Activated CD8-positive, alpha-beta memory T cell treated with anti-CD3 and anti-CD28 coated beads, Interleukin-2, amount 50 U/mL, for 4 hours (primary cell): ENCODE measurements at places on chromosomes 1 and 21.

- no peak for DNase-seq
These were observed 344.6 kb downstream of the RYR2 start for GRCh38 chr1:237386362-237387143.

- DNase-seq, result no peak
These were observed 9.8 kb downstream of the COL8A2 start for GRCh38 chr1:36115200-36115669.

- no peak for DNase-seq
These were observed 16.7 kb upstream of the TUT4 start for GRCh38 chr1:52569449-52570210.

GRCh38 chr1:162835157-162835899 is 25.6 kb downstream of the CCDC190 start:
- no peak for DNase-seq

GRCh38 chr1:206489980-206490770 is 17.2 kb upstream of the RASSF5 start:
- peak; percentile 78 for DNase-seq

DNA sequence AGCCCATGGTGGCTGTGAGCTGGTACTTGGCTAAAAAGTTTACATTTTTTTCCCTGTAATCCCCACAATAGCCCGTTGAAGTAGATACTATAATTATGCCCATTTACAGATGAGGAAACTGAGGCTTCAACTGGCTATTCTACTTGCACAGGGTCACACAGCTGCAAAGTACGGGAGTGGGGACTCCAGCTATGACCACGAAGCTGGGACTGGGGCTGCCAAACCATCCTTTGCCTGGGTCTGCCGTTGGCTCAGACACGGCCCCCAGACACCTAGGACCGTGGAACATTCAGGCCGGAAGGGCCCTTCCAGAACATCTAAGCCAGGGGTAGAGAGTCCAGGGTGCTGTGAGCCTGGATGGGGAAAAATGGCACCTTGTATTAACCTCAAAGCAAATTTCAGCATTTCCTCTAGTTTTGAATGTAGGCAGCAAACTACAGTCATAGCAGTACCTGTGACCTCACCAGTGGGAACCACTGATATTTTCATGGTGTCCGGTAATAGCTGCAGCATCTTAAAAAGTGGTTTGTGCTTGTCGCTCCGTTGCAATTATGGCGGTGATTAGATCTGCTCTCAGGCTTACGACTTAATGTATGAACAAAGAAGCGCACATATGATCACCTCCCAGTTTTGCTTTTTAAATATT is 4.3 kb downstream of the TP73 start:
- no peak for DNase-seq

DNA sequence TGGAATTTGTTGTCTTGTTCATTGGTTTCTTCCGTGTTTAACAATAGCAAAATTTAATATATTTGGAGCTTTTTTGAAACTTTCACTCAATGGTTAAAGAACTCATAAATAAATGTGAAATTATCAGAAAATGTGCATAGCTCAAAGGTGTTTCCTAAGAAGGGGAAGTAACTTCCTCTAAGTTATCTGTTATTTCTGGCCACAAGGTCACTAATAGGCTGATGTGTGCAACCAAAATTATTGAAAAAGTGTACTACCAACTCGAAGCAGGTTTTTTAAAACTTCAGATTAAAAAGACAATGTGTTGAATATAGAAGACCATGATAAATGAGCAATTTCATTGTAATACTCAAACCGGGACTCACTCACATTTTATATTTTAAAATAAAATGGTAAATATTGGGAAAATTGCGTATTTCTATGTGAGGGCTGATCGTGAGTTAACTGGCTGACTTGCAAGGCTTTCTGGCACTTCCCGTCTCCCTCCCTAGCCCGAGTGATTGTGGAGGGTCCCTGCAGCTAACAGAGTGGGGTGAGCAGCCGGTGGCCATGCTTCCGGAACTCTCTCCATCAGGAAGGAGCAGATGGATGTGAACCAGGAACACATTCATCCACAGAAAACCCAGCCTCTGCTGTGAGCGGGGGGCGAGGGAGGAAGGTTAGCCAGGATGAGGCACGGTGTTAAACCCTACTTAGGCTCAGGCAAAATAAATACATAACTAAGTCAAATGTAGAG is 96.9 kb downstream of the ERG start:
- no peak for DNase-seq

DNA sequence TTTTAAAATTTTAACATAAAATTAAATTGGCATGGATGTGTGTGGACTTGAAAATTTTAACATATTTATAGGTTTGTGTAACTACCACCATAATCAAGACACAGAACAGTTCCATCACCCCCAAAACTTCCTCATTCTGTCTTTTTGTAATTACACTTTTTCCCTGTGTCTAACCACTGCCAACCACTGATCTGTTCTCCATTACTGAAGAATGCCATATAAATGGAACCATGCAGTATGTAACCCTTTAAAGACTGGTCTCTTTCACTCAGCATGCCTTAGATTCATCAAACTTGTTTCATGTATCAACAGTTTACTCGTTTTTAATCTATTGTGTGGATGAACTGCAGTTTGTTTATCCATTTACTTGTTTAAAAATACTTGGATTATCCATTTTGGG is 13.0 kb upstream of the AHCYL1 start:
- DNase-seq, result no peak

DNA sequence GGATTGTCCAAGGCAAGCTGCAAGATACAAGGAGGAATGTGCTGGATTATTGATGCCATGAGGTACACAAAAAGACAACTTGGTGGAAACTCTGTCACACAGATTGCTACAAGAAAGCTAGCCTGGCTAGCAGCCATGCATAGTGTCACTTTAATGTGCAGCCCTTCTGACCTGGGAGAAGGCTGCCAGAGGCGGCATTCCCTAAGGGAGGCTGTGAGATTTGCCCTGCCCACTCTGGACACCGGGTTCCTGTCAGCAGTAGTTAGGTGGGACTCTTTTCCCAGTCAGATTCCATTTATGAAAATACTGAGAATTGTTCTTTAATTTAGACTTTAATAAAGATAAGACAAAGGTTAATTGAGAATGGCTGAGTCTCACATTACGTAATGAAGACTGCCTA is 47.8 kb upstream of the SYT6 start:
- DNase-seq, result no peak

- no peak for DNase-seq
These were observed 38.3 kb downstream of the GPA33 start for GRCh38 chr1:167051907-167052306.

GRCh38 chr1:12342401-12343003 is 112.7 kb downstream of the VPS13D start:
- no peak for DNase-seq

GRCh38 chr1:62318320-62318755 is 896 bp downstream of the KANK4 start:
- no peak for DNase-seq

GRCh38 chr1:186531561-186532165 is 70.7 kb upstream of the PDC start:
- no peak for DNase-seq

DNA sequence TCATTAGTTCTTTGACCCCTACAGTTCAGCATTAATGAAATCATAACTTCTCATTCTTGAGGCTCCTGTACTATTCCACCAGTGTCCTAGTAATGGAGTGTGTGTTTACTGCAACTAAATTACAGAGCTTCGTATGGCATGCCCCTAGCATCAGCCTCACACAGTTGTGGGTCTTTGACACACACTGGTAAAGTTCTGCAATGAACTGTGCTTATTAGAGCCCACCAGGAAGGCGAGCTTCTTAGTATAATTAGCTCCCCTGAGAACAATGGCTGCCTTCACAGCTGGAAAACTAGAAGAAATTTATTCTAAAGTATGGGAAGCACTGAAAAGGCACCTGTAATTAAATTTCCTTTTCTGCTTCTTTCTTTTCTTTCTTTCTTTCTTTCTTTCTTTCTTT is 251.1 kb upstream of the RGS18 start:
- DNase-seq, result no peak

GRCh38 chr21:30354308-30355005 is 6.1 kb upstream of the KRTAP23-1 start:
- DNase-seq, result no peak

- DNase-seq, result no peak
These were observed 18.1 kb downstream of the TADA1 start for GRCh38 chr1:166857995-166858394.

GRCh38 chr21:27379354-27379753 is 412.5 kb upstream of the ADAMTS5 start:
- no peak for DNase-seq

- DNase-seq, result no peak
These were observed 32.3 kb downstream of the VWA5B1 start for GRCh38 chr1:20322825-20323612.

DNA sequence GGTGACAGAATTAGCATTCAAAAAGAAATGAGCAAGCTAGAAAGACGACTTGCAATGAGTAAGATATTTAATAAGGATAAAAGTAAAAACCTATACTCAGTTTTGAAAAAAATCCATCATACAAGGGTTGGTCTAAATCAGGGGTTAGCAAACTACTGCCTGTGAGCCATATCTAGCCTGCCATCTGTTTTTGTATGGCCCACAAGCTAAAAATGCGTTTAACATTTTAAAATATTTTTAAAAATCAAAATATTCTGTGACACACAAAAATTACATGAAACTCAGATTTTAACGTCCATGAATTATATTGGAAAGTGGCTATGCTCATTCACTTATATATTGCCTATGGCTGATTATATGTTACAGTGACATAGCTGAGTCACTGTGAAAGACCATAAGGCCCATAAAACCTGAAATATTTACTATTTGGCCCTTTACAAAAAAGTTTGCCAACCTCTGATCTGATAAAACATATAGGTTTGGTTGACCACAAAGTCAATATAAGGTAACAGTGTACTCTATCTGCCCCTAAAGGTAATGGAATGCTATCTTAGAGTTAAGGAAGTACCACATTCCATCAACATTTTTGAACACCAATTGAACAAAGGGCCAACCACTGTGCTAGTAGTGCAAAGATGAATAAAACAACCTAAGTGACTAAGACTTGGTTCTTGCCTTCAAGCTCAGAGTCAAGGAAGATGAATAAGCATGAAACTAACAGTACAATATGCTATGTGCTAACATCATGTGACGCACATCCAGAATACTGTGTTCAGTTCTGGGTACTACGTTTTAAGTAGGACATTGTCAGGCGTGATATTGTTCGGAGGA is 3.2 kb downstream of the IFT25 start:
- DNase-seq, result no peak

- no peak for DNase-seq
These were observed 37.9 kb downstream of the LRRIQ3 start for GRCh38 chr1:74160046-74160445.

DNA sequence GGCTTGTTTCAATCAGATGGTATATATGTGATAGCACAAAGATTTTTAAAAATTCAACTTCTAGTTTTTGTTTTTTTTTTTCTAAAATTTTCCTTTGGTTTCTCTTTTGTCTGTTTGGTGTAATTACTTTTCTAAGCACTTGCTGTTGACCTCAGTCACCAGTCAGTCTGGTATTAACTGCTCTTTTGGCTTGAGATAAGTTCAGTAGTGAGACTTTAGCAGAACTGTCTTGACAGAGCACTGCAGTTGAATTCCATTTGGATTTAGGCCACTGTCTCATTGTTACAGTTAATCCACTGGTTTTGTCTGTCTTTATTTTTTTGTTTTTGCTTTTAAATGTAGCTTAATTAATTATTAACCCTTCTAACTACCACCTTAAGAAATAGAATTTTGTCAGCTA is 36.2 kb downstream of the OSBPL9 start:
- DNase-seq, result no peak

DNA sequence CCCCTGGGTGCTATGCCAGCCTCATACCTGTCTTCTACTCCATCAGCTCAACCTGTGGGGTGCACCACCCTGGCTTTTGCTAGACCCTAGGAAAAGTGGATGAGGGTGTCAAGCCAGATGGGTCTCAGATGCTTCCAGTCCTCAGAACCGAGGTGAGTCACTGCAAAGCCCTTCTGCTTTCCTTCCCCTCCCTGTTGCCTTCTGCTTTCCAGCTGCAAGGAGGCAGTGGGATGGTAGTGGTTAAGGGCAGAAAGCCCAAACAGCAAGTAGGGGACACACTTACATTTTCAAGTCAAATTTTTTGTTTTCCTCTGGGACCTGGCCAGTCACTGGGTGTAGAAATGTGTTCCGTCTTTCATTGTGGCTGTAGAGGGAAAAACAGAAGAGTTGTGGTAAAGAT is 60.7 kb upstream of the GOLT1A start:
- DNase-seq, result no peak

GRCh38 chr21:41769521-41769920 is 2.7 kb upstream of the RIPK4 start:
- no peak for DNase-seq

DNA sequence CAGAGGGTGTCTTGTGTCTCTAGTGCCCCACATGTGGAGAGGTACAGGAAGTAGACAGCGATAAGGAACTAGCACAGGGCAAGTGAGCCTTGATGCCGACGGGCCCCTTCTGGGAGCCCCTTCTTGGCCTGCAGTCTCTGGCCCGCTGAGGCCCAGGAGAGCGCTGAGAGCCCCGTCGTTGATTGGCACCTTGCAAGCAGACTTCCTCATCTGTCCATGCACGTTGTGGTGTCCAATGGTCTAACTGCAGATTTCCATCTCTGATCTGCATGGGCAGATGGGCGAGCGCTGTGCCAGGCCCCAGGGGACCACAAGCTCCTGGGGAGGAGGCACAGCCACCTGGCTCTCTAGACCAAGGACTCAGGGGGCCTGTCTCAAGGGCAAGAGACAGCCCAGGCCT is 32.4 kb downstream of the PLEKHA6 start:
- DNase-seq, result no peak

GRCh38 chr1:24369199-24369598 is 44.4 kb downstream of the STPG1 start:
- no peak for DNase-seq

GRCh38 chr1:11473491-11474034 is 5.4 kb upstream of the DISP3 start:
- DNase-seq, result no peak

GRCh38 chr1:108925920-108926319 is 37.4 kb downstream of the CLCC1 start:
- no peak for DNase-seq

DNA sequence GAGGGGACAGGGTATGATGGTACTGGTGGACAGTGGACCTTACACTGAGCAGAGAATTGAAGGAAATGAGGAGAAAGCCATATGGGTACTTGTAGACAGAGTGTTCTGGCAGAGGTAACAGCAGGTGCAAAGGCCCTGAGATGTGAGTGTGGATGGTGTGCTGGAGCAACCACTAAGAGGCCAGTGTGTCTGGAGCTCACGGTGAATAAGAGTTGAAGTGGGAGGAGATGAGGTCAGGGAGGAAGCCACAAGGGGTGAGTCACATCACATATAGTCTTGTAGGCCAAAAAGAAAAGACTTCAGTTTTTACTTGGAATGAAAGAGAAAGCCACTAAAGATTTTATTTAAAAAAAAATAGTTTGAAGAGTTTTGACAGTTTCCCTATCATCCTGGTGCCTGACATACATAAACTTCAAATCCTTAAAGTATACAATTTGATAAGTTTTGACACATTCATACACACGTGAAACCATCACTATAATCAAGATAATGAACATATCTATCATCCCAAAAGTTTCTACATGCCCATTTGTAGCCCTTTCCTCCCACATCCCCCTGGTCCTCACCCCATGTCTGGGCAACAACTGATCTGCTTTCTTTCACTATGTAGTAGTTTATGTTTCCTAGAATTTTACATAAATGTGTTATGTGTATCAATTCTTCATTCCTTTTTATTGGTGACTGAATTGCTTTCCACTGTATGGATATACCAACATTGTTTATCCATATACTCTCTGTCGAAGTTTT is 148.4 kb downstream of the GPATCH2 start:
- DNase-seq, result no peak
